T-helper 22 cell (primary cell): ENCODE measurements at places on chromosomes 5 and 9.

DNA sequence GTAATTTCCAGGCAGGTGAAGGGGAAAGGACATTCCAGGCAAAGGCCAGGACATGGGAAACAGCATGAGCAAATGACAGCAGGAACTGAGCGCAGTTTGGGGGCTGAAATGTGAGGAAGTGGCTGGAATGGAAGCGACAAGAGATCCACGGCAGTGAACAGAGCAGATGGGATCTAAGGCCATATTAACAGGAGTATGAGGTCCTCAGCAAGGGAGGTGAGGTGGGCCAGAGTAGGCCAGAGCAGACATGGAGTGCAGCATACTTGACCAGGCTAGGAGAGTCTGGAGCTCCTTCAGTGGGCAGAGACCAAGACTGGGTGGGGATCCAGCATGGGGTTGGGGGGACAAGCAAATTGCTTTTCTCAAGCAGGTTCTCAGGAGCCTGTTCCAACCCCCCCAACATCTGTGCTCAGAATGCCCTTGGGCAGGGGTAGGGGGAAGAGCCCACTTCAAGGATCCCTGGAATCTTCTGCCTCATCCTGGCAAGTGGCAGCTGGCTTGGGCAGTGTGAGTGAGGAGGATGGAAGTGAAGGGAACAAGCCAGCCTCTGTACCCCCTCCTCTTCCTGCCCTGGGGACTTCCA, 34.5 kb downstream of the DAB2IP start:
- no peak for DNase-seq

GRCh38 chr5:111517853-111518501, 5.6 kb upstream of the STARD4 start:
- DNase-seq: no peak

DNA sequence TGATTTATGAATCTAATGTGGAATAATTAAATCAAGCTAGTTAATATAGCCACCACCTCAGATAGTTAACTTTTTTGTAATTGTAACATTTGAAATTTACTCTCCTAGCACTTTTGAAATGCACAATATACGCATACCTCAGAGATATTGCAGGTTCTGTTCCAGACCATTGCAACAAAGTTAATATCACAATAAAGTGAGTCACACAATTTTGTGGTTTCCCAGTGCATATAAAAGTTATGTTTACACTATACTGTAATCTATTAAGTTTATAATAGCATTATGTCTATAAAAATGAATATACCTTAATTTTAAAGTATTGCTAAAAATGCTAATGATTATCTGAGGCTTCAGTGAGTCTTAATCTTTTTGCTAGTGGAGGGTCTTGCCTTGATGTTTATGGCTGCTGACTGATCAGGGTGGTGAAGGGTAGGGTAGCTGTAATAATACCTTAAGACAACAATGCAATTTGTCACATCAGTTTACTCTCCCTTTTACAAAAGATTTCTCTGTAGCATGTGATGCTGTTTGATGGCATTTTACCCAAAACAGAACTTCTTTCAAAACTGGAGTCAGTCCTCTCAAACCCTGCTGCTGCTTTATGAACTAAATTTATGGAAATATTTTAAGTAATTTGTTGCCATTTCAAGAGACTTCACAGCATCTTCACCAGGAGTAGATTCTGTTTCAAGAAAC, 235.1 kb upstream of the ADAMTSL1 start:
- no peak for DNase-seq

DNA sequence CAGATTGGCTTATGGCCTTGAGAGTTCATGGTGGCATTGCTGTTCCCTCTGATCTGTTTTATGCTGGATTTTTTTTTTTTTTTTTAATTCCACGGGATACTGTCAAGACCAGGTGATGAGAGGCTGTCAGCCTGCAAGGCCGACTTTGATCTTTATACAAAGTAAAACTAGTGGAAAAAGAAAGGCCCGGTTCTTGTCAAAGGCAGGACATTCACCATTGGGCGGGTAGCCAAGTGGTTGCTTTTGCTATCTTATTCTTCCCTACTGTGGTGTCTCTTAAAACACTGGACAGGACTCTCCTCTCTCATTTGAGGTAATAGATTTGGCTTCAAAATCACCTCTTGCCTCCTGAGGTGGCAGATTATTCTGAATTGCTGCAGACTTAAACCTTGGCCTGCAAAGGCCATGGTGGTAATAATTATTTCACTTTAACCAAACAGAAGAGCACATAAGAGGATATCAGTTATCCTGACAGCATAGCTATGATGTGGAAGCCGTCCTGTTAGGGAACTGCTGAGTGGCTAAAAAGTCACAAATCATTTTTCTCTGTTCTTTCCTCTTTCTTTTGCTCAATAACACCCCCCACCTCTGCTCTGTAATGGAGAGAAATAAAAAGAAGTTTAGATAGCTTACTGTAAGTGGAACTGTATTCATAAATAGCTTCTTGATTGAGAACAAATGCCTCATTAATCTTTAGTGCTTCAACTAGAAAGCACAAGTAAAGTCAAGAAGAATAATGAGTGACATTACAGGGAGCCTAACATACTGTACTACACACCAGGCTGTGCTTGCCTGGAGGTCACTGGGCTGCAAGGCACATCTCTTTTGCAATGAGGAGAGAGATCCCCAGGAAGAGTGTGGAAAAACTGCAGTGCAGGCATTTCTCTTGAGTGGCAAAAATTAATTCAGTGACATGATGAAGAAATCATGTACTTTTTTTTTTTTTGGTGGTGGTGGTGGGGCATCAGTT, 275.6 kb downstream of the KDM4C start:
- DNase-seq: no peak

GRCh38 chr9:137053944-137054931, at the start of gene ENTPD2:
ENTPD2 (minus strand) TSS chr9:137054061; CDS start chr9:137053997, 64 bp downstream.
- DNase-seq: no peak
